ENCODE measurements at places on chromosomes 7 and 10.

GRCh38 chr7:77679608-77680007 is 16.7 kb upstream of the RSBN1L start:
- DNase-seq = no peak

- no peak for DNase-seq
These were observed 4.6 kb downstream of the ST7 start for GRCh38 chr7:116957874-116958273.

GRCh38 chr10:60282771-60283353 is 106.8 kb downstream of the ANK3 start:
- no peak for DNase-seq

GRCh38 chr10:5012595-5012994 is 8.9 kb upstream of the AKR1C2 start:
- DNase-seq = no peak

GRCh38 chr10:50919010-50919409 is 33.6 kb upstream of the A1CF start:
- DNase-seq = no peak

DNA sequence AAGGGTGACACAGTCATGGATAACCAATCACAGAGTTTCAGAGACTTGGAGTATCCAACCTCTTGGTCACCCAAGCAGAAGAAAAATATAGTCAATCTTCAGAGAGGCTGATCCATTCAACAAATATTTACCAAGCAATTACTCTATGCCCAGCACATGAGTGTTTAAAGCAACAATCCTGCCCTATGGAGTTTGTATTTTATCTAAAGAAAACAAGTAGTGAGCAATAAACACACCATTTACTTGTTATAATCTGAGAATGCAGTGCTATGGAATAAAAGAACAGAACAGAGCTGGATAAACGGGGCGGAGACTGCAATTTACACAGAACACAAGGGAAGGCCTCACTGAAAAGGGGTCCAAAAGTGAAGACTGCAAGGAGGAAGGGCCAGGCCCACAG is 63.8 kb downstream of the GRB10 start:
- DNase-seq = no peak

DNA sequence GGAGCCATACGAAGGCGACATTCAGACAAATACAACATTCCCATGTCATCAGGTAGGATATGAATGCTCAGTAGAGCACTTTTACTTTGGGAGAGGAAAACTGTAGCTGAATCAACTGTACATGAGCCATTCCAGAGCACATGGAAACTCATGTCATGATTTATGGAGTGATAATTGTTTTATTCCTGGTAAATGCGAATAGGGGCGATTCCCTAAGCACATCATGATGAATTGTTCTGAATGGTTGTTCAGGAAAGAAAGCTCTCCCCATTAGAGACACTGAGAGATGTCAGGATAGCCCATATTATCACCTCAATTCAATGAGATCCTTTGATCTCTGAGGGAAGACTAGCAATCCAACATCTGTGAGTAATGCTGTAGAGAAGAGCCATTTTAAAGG is 243.6 kb downstream of the FOXP2 start:
- DNase-seq = no peak

All from NCI-H1105 (cell line).